NCI-H2107 (cell line): ENCODE measurements at places on chromosomes 2 and 18.

DNA sequence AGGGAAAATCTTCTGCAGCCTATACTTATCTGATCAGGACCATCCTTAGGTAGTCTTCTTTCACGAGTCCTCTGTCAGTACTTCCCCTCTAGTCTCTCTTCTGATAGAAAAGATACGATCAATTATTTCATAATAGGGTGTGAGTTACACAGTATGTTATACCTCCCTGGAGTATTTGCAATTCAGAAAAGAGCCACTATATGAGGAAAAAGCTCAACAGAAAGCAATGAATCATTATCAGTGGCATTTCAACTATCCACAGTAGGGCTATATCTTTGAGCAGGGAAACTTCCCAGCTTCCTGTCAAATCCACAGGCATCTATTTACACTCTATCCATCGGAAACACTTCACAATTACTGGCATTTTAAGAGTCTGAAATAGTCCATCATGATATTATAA lies 105.3 kb upstream of the ACVR2A start:
- no peak for DNase-seq

- no peak for DNase-seq
These were observed 102.6 kb downstream of the MCFD2 start for GRCh38 chr2:46813020-46813415.

- no peak for DNase-seq
These were observed 17.3 kb upstream of the PDE1A start for GRCh38 chr2:182444170-182444569.

- no peak for DNase-seq
These were observed 141.8 kb downstream of the GRB14 start for GRCh38 chr2:164479460-164479859.

DNA sequence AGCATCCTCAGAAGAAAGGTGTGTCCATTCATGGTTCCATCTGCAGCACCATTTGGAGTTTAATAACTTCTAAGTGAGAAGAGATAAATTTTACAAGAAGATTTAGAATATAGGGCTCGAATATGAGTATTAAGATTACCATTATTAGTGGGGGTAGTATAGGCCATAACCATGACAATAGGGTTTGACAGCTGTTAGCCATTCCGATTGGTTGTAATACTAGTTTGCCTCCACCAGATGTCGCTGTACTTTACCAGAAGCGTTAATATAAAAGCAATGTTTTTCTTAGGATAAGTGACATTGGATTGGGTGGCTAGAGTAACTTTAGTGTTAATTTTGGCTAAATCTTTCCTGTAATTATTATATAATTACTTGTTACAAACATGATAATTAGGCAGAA lies 107.5 kb upstream of the SRD5A2 start:
- no peak for DNase-seq

GRCh38 chr18:23723121-23723520 lies 33.9 kb downstream of the LAMA3 start:
- DNase-seq: no peak

DNA sequence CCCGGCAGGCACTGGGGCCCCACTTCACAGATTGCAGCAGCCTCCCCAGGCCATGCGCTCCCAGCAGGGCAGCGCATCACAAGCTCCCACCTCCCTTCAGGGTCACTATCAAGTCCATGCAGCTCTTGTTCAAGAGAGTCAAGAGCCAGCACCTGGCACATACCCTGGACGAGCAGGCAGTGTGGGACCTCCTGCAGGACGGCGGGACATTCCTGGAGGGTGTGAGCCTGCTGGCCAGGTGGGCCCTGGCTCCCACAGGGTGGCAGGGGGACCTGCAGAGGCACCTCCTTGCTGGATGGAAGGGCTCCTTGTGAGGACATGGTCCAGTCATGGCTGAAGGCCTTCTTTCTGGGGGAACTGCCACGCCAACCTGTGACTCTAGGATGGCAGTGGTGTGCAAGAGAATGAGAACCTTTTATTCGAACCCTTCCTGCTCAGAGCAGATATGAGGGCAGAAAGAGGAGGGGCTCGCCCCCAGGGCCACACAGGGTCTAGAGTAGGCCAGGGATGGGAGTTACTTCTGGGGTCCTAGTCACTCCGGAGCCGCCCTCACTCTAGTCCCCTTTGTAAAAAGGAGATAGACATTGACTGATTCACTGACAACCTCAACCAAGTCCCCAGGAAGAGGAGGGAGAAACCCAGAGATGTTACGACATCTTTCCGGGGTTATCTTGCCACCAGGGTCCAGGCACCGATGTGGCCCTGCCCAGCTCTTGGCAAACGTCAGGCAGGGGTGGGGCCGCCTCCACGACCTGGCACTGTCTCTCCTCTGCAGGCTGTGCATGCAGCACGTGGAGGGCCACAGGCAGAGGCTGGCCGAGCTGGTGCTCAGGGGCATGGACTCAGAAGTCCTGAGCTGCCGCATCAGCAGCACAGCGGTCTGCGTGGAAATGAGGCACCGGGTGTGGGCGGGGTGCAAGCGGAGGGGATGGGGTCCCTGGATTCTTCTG lies 31.3 kb downstream of the HJURP start:
- no peak for DNase-seq

DNA sequence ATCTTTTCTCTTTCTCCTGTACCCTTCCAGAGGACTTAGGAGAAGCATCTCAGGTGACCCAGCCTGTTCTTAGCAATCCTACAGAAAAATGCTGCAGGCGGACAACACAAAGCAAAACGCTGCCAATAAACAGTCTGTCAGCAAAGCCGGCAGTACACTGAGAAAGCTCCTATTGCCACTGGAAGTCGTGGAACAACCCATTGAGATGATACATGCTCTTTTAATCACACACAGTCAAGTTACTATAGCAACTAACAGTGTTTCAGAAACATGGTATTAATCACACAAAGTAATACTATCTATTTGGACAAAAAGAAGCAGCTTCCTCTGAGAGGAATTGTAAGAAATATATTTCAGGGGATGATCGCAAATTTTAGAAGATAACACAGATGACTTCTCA lies 10.5 kb downstream of the CTLA4 start:
- no peak for DNase-seq

DNA sequence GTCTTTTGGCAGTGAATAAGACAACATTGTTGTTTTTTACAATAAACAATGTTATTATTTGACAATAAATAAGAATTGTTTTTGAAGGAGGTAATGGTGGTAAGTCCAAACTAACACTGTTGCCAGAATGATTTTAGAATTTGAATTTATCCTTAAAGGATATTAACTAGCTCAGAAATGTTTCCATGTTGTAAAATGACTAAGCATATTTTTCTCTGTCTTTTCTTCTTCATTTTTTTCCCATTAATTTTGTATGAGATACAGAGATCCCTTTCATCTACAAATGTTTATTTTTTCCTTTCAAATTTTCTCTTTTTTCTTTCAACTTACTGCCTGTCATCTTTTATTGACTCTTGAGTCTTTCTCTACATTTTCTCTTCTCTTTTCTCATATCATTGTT lies 66.5 kb upstream of the DOCK10 start:
- no peak for DNase-seq

- DNase-seq: no peak
These were observed 250.5 kb downstream of the HDAC4 start for GRCh38 chr2:239150125-239151011.

GRCh38 chr2:160431441-160431840 lies 62.2 kb downstream of the RBMS1 start:
- DNase-seq: no peak

- DNase-seq: no peak
These were observed 262.1 kb downstream of the CPS1 start for GRCh38 chr2:210818473-210818872.

GRCh38 chr2:143686585-143687164 lies 557.5 kb downstream of the ARHGAP15 start:
- no peak for DNase-seq

DNA sequence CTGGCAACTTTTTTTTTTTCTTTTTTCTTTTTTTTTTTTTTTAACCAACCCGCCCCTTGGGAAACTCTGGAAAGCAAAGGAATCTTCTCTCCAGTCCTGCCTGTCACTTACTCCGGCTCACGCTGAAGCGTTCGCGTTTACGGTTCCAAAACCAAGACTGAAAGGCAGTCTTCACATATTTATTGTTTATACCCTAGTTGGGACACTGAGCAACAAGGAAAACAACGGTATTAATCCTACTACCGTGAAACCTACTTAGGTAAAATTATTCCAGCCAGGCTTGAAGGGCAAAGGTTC lies 125.4 kb downstream of the OSBPL1A start:
- DNase-seq: no peak

- DNase-seq: no peak
These were observed 516 bp downstream of the EIF2AK2 start for GRCh38 chr2:37156071-37156856.

GRCh38 chr2:39919511-39920306 lies 140.7 kb upstream of the THUMPD2 start:
- DNase-seq: no peak

DNA sequence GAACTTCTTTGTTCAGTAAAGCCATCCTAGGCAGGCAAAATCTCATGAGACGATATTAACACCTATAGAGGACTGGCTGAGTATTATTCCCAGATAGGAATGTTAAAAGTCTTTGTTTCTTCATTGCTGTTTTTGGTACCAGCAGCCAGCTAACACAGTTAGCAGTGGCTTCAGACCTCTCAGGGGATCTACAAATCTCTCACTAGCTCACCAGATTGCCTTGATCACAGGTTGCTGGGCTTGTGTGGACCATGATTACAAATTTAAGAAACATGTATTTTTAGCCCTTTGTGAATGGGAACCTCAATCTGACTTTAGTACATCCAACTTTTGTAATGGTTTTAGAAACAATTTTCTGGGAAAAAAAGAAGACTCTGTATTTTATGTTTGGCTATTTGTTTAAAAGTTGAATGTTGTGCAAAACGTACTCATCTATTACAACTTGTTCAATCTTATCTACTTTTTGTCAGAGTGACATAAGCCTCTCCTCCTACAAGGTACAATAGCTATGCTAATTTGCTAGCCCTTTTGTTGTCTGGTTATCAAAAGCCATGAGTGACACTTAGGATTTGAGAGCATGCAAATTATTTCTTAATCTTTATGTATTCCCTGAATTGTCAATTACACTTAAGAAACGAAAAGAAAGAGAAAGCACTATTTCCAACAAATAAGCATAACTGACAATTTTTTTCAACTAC lies 693.1 kb downstream of the ERBB4 start:
- DNase-seq: no peak

DNA sequence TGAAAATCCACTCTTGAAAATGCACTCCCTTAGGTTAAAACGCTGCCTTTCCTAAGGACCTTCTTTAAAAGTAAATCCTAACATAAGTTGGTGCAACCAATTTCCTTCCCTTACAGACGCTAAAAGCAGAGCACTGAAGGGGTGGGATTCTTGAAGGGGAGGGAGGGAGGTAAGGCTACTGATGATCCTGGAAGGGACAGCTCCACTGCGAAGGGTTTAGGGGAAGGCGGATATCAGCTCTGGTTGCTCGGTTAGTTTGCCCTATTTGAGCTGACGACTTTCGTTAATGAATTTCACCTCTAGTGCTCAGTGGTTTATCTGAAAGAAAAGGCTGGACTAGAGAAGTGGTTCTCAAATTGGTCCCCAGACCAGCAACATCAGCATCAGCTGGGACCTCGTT lies 49.7 kb upstream of the SIGLEC15 start:
- no peak for DNase-seq

GRCh38 chr2:54589340-54590215 lies 133.5 kb downstream of the SPTBN1 start:
- DNase-seq: no peak

DNA sequence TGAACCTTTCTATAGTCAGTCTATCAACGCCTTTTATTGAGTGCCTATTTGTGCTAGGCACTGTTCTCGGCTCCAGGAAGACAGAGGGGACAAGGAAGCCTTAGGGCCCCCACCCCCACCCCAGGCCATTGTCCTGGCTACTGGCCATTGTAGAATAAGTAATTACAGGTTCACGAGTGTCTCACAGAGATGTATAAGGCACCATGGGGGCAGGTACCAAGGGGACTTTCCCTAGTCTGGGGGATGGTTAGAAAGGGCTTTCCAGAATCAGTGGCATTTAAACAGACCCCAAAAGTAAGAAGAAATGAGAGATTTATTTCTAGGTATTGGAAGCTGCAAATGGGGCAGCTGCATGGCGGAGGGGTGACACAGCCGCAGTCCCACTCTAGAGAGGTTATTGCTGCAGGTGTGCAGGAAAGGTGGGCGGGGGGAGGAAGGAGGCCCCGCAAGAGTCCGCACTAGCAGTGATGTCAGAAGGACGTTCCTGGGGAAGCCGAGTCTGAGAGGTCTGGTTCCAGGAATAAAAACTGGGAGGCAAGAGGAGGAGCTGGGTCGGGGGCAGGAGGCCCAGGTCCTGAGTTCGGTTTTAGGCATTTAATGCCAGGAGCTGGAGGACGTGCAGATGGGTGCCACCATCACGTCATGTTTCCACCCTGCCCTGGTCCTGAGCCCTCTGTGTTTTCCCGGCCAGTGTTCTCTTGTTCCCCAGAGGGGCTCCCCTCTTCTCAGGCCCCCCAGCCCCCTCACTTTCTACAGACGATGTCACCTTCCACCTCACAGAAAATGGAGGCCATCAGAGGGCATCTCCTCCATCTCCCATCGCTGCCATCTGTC lies 30.5 kb downstream of the FOSL2 start:
- DNase-seq: no peak

- DNase-seq: no peak
These were observed 14.8 kb upstream of the BCL2L11 start for GRCh38 chr2:111105926-111106325.

DNA sequence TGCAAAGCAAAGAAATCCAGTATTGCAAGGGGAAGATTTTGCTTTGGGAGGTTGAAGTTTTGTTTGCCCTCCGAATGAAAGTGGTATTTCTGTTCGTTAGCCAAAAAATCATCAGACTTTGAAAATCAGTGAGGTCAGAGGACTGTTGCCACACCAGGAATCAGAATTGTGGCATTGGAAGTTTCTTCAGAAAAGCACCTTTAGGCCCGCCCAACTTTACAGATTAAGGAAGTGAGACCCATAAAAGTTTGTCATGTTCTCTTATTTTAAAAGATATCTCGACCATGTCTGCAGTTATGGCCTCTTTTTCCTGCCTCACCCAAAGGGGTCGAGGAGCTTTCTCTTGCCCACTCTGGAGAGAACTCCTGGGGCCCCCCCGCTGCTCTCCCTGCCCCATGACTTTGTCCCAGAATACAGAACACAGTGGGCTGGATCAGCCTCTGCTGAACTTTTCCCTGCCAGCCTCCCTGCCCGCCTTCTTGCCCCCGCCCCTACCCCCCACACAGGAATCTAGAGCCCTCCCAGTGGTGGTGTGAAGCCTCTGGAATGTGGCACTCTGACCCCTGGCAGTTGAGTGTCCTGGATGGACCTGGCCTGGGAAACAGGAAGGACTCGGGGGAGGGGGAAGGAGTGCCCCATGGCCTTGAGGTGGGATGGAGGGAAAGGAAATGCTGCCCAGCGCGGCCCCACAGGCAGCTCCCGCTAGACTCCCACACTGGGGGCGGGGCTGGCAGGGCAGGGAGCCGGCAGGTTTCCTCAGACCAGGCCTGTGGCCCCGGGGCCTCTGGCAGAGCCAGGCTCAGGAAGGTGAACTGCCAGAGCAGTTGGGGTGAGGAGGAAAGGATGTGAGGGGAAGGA lies 25.3 kb downstream of the CRIM1 start:
- no peak for DNase-seq

GRCh38 chr2:240997141-240997855 lies 1.1 kb upstream of the SNED1 start:
- DNase-seq: no peak
